ENCODE measurements at places on chromosomes 16 and 17.
A peak's percentile ranks its signal among the peaks of the same experiment; 100 is the strongest.

GRCh38 chr16:24540602-24541210, 1.3 kb downstream of the RBBP6 start:
- no peak for DNase-seq

DNA sequence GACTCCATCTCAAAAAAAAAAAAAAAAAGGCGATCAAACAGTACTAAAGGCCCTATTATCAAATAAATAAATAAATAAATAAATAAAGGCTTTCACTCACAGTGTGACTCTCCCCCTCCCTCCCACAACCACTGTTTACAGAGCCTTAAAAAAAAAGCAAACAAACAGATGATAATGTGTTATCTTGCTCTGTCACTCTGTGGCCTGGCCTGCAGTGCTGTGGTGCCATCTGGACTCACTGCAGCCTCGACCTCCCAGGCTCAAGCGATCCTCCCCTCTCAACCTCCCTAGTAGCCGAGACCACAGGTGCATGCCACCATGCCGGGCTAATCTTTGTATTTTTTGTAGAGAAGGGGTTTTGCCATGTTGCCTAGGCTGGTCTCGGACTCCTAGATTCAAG, 8.1 kb upstream of the NAGLU start:
- DNase-seq: no peak

- no peak for DNase-seq
Observed at GRCh38 chr16:86680661-86681030, 102.3 kb downstream of the FOXL1 start.

GRCh38 chr17:60039847-60040442, 38.8 kb downstream of the HEATR6 start:
- DNase-seq: no peak

DNA sequence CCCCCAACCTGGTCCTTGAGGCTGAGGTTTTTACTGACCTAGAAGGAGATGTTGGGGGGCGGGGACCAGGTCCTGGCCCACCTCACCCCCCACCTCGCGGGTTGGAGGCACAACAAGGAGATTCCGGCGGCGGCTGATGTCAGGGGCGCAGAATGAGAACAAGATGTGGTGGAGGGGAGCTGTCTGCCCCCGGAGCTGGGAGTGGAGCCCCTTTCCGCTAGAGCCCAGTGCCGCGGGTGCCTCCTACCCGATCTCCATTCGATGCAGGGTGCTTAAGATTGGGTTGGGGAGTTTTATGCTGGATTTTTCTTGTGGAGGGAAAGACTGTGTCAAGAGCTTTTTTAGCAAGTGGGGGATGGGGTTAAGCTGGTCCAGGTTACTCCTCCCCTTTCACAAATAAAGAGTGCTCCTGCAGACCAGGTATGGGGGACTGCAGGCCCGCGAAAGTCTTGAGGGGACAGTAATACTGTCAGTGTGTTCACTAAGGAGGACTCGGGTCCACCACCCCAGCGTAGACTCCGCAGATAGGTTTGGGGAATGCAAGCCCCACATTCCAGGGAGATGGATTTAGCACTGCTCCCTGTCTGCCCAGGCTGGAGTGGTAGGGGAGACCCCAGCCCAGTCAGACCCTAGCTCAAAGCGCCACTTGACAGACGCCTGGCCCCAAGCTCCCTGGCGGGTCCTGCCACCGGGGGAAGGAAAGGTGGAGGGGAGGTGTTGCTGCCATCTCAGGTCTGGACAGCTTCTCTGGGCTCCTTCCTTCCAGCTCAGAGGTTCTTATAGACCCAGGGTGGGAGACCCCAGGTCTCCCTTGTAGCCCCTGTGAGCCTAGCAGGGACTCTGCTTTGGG, 2.0 kb downstream of the CACNA1G start:
- DNase-seq: no peak

DNA sequence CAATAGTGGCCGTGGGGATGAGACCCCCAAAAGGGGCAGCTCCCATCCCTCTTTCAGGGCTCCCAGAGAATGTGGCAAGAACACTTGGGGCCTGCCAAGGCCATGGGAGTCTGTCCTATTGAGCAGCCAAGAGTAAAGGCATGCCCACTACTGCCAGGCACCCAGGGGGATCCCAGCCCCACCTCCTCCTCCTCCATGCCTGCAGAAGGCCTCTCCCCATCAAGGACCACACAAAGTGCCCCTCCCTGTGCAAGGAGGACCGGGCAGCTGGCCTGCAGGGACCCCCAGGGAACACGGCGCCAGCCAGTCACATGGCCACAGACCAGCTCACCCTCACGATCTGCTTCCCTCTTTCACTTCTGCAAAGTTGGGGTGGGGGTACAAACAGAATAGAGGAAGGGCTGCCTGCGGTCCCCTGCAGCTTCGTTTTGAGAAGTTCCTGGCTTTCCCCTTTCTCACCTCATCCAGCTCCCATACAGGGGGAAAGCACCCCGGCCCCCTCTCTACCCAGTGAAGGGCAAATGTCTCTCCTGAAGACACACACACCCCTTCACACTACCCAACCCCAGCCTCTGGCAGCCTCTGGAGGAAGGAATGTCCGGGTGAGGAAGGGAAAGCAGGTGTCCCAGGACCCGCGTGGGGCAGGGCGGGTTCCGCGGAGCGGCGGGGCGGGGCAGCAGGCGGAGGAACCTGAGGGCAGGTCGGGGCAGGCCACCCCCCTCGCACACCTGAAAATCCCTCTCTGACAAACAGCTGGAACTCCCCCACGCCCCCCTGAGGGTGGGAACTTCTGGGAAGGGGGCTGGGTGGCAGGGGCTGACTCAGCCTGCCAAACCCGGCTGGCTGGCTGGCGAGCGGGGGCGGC, 2.0 kb downstream of the PPP1R9B start:
- DNase-seq: peak; percentile 71

DNA sequence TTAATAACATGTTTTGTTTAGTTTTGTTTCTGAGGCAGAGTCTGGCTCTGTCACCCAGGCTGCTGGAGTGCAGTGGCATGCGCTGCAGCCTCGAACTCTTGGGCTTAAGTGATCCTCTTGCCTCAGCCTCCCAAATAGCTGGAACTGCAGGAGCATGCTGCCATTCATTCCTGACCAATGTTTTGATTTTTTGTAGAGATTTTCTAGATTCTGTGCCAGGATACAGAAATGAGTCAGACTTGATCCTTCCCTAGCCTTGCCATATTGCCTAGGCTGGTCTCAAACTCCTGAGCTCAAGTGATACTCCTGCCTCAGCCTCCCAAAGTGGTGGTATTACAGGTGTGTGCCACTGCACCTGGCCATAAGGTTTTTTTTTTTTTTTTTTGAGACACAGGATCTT, 17.7 kb downstream of the TAOK1 start:
- DNase-seq: no peak

DNA sequence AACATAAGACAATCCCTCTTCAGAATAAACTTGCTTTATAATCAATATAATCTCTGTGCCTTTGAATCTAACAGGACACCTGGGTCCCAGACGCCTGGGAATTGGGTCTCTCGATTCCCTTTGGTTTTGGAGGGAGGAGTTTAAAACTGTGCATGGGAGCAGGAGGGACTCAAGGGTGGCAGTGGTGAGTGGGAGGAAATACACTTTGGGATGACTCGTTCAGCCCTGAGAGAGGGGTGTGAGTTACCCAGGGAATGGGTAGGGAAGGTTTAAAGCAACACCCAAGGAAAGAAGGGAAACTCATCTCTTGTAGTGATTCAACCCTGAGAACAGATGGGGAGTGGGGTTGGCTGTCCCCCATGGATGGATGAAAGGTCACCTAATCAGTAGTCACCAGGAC, 1.6 kb downstream of the RANGRF start:
- DNase-seq: no peak

GRCh38 chr16:72023962-72024361, 15.4 kb downstream of the DHODH start:
- DNase-seq: no peak

DNA sequence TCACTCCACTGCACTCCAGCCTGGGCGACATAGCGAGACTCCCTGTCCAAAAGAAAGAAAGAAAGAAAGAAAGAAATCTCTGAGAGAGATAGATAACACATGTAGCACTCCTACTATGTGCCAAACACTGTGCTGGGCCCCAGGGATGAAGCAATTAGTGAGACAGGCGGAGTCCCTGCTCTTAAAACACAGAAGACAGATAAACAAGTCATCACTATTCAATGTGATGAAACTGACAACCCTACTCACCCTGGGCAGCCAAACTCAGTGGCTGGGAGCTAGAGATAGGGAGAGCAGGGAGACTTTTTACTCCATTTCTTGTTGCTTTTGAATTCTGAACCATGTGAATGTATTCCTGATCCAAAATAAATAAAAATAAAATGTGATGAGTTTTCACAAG, 35.2 kb upstream of the GOSR2 start:
- no peak for DNase-seq

DNA sequence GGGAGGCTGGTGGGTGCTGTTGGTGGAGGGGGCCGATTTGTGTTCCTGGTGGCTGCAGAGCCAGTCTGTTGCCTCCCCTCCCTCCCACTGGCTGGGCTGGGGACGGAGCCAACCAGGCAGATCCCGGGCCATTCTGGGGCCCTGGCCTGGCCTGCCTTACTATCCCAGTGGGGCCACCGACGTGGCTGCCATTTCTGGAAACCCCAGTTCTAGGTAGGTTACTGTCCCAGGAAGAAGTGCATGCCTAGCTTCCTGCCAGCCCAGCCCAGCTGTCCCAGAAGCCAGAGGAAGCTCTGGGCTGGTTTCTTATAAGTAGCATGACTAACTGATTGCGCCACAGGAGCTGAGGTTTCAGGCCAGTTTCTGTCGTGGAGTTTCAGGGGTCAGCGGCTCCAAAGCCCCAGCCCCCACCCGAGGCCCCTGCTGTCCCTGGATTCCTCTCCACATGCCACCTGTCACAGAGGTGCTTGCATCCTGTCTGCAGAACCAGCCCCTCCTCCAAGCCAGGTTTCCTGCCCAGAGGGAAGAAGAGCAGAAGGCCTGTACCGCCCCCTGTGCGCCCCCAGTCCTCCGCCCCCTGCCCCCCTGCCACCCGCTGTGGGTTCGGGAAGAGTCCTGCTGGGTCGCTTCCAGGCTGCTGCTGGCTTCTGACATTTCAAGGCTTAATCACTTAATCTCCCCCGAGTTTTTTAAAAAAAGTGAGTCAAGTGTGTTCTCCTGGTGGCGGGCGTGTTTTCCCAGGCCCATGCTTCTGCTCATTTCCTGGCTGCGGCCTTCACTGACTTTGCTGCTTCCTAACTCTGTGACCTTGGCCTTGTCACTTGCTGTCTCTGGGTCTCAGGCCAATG, 13.2 kb downstream of the IL4R start:
- DNase-seq: peak; percentile 43

DNA sequence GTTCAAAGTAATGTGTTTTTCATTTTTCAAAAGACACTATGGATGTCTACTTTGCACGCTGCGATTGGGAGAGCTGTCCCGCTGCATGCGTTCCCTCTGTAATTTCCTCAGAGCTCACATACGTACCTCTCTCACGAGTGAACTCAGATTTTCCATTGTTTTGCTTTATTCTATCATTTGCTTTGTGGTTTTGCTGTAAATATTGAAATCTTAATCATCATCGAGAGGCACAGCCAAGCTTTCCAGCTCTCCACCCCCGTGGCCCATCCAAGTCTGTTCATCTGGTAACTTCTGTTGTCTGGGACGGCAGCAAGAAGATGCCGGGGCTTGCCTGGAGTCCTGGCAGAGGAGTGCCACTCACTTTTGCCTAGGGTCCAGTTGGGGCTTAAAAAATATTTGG, 21.1 kb downstream of the TMC6 start:
- DNase-seq: no peak

DNA sequence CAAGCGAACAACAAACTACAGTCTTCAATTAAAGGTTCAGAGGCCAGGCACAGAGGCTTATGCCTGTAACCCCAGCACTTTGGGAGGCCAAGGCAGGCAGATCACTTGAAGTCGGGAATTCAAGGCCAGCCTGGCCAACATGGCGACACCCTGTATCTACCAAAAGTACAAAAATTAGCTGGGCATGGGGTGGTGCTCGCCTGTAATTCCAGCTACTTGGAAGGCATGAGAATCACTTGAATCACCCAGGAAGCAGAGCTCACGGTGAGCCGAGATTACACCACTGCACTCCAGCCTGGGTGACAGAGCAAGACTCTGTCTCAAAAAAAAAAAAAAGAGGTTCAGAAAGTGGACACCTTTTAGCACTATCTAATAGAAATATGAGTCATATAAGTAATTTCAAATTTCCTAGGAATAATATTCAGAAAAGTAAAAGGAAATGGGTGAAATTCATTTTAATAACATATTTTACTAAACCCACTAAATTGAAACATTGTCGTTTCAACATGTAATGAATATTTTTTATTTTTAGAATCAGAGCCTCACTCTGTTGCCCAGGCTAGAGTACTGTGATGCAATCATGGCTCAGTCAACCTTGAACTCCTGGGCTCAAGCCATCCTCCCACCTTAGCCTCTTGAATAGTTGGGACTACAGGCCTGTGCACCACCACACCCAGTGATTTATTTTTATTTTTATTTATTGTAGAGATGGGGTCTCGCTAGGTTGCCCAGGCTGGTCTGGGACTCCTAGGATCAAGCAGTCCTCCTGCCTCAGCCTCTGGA, 15.2 kb upstream of the MARCHF10 start:
- no peak for DNase-seq

DNA sequence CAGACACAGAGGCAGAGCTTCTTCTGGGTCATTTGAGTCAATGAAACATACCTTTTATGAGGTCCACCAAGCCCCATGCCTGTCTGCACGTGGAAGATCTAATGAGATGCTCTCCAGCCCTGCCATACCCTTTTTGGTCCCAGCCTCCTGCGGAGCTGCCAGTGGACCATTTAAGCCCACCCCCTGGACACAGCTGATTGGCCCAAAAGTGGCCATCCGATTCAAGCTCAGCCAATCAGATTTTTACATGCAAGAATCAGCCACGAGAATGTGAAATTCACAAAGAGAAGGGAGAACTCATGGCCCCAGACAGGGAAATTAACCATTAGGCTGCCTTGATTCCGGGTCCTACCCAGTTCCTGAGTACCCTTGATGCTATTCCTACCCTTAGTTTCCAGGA, 231.0 kb upstream of the EEF2KMT start:
- DNase-seq: no peak

GRCh38 chr16:11964761-11965551, at the start of gene TNFRSF17:
Gene TNFRSF17, plus strand, starts transcription at chr16:11965210. Its CDS starts 115 bp downstream, at chr16:11965325.
- DNase-seq: no peak

DNA sequence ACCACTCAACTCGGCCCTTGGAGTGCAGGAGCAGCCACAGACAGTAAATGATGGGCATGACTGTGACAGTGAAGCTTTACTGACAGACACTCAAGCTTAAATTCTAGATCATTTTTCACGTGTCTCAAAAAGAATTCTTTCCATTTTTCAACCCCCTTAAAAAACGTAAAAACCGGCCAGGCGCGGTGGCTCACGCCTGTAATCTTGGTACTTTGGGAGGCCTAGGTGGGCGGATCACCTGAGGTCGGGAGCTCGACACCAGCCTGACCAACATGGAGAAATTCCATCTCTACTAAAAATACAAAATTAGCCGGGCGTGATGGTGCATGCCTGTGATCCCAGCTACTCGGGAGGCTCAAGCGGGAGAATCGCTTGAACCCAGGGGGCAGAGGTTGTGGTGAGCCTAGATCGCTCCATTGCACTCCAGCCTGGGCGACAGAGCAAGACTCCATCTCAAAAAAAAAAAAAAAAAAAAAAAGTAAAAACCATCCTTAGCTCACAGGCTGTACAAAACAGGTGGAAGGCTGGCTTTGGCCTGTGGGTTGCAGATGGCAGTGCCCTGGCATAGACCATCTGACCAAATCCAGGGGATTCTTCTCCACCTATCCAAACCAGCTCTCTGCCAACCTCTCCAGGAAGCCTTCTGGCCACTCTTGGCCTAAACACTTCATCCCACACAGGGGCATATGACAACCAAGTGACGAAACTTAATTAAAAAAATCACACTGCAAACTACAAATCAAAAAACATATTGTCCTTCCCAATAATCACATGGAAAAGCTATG, 18.3 kb downstream of the TBC1D16 start:
- no peak for DNase-seq

GRCh38 chr17:63497708-63498483, 21.0 kb downstream of the ACE start:
- no peak for DNase-seq

Measured in stimulated activated CD8-positive, alpha-beta memory T cell treated with anti-CD3 and anti-CD28 coated beads, Interleukin-15, amount 100 ng/mL, for 48 hours (primary cell).